ENCODE measurements at places on chromosomes 16 and 17.
A peak's percentile ranks its signal among the peaks of the same experiment; 100 is the strongest.

DNA sequence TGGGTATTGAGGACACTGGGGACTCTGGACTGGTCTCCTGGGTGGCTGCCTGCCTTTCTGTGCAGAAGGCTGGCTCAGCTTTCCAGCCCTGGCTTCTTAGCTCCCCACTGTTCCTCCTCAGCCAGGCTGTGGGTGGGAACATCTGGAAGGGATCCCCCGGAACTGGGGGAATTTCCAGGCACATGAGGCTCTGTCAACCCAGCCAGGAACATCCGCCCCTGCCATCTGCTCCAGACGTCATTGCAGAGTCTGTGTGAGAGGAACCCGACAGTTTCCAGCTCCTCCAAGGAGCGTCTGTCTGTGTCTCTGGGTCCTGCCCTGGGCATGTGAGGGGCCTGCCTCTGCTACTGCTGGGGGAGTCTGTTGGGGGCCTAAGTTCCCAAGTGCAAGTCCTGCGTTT lies 36.2 kb upstream of the CRHR1 start:
- DNase-seq = peak; percentile 25

DNA sequence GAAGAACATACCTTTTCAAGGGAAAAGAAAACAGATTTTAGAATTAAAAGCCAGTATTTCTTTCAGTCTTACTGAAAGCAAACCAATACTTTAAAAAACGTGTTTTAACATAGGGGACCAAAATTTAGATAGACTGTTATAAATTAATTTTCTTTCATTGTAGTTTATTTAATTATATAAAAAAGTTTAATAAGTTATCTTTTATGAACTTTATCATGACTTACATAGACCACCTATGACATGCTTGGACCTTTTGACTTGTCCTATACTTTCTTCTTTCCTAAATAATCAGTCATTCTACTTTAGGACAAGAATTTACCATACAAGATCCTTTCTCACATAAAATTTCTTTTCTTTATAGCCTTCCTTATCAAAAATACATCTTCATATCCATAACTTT lies 102.0 kb upstream of the HAS3 start:
- DNase-seq = no peak

DNA sequence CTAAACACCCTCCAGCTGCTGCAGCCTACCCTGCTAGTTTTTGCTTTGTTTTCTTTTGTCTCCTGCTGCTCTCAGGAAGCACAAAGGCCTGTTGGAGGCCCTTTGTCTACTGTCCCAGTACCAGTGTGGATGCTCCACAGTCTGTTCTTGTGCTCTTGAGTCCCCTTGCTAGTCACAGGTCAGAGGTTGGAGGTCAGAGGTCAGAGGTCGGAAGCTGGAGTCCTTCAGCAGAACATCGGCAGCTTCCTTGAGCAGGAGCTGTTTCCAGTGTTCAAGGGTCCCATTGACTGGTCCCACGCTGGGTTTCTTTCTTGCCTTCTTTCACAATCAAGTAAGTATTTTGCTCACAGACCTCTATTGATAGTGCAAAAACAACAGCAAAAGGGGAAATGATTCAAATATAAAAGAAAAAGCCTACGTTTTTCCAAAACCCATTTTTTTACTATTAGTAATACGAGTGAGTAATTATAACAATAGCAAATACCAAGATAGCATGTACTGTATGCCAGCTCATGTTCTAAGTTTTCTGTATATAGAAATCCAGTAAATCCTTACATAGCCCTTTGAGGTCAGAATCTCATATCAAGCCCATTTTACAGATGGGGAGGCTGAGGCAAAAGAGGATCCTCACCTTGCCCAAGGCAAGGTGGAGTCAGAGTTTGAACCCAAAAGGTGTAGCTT lies 10.9 kb upstream of the IL34 start:
- DNase-seq = no peak

DNA sequence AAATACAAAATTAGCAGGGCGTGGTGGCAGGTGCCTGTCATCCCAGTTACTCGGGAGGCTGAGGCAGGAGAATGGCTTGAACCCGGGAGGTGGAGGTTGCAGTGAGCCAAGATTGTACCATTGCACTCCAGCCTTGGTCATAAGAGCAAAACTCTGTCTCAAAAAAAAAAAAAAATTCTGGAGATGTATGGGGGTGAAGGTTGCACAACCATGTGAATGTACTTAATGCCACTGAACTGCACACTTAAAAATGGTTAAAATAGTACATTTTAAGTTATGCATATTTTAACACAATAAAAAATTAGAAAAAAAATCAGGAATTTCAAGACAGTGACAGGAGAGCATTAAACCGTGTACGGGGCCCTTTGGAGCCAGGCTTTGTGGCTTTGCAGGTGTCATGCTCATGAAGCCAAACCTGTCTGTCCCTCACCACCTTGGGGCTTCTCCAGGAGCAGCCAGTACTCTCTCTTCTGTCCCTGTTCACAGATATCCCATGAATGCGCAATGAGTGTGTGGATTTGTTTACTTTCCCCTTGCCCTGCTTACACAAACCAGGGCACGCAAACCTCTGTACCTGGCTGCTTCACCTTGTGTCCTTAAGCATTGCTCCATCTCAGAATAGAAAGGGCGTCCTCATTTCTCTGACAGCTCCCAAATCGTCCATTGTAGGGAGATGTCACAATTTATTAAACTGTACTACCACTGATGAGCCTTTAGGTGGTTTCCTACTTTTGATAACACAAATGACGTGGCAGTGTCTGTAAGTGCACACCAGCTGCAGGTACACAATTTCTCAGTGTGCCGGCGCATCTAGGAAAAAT lies 58.2 kb upstream of the CBX4 start:
- DNase-seq = no peak

GRCh38 chr17:38460082-38460715 lies 31.9 kb downstream of the ARHGAP23 start:
- DNase-seq = no peak

- DNase-seq = no peak
These were observed 91.8 kb downstream of the RGS9 start for GRCh38 chr17:65228734-65229620.

- no peak for DNase-seq
These were observed 58.0 kb downstream of the XYLT1 start for GRCh38 chr16:17412791-17413190.

DNA sequence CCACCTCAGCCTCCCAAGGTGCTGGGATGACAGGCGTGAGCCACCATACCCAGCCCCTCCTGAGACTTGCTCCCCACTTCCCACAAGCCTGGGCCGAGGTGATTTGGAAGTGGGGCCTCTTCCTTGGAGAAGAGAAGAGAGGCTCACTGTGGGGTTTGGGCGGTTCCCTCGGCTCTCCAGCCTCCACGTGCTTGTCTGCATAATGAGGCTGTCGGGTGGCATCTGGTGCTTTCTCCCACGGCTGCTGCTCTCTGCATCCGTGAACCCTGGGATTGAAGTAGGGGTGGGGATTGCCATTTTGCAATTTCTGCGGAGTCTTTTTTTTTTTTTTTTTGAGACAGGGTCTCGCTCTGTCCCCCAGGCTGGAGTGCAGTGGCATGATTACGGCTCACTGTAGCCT lies 101.4 kb downstream of the RAP1GAP2 start:
- no peak for DNase-seq

- no peak for DNase-seq
These were observed at the start of gene ZNF385C for GRCh38 chr17:42097691-42098631. Gene ZNF385C (minus strand): TSS chr17:42098473. CDS start chr17:42063056, 35,417 bp downstream.

- DNase-seq = no peak
These were observed 11.3 kb upstream of the PITPNM3 start for GRCh38 chr17:6567528-6568183.

DNA sequence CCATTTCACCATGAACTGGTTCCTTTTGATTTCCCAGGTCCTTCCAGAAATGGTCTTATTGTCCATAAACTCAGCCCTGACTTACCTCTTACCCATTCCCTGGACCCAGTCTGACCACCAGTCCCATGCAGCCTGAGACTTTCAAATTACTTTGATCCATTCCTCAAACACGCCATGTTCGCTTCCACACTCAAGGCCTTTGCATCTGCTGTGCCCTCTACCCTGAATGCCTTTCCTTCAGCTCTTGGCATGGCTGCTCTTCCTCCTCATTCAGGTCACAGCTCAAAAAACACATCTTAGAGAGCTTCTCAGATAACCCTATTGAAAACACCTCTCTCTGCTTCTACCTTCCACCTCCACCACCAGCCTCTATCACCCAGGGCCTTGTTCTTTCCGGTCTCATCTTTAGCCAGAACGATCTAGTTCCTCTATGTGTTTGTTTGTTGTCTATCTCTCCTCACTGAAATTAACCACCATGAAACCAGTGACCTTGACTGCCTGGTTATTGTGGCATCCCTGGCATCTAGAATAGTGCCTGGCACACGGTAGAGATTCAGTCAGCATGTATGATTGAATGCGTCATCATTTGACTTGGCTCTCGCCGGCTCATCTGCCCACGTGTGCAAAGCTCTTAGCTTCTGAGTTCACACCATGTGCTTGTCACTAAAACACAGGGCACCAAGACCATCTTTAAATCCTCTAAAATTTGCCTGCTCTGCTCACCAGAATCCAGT lies 12.8 kb downstream of the CRYM start:
- no peak for DNase-seq

DNA sequence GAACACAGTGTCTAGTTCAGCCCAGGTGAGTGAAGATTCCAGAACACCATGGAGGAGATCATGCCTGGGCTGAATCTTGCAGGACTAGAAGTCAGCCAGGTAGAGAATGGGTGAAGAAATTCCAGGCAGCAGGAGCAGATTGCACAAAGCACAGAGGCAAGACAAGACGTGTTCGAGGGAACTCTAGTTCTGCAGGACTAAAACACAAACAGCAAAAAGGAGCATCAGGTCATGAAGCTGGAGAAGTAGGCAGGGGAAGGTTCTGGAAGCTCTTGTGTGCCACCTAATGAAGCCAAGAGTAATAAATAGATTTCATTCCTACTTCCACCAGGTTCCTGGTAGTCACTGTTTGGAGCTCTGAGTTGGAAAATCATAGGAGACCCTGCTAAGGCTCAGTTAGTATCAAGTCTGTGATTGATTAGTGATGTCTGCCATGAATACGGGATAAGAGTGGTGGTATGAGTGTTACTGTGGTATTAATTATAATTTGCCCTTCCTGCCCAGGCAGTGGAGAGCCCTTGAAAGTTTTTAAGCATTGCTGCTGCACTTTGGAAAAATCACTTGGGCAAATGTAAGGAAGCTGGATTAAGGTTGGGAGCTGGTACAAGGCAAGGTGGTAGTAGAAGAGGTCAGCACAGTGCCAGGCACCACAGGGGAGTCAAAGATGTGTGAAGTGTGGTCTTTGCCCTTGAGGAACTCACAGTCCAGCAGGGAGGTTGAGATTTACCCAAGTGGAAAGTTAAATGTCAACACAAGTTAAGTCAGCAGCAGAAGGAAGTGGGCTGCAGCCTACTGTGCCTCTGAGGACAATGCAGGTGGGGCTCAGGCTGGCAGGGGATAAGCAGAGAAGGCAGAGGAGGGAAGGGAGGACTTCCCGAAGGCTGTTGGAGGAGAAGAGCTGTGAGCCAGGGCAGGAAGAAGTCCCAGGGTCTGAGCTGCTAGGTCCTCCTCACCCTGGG lies 13.5 kb upstream of the FOXN1 start:
- no peak for DNase-seq

- DNase-seq = no peak
These were observed 96.3 kb downstream of the WWOX start for GRCh38 chr16:78195797-78196196.

DNA sequence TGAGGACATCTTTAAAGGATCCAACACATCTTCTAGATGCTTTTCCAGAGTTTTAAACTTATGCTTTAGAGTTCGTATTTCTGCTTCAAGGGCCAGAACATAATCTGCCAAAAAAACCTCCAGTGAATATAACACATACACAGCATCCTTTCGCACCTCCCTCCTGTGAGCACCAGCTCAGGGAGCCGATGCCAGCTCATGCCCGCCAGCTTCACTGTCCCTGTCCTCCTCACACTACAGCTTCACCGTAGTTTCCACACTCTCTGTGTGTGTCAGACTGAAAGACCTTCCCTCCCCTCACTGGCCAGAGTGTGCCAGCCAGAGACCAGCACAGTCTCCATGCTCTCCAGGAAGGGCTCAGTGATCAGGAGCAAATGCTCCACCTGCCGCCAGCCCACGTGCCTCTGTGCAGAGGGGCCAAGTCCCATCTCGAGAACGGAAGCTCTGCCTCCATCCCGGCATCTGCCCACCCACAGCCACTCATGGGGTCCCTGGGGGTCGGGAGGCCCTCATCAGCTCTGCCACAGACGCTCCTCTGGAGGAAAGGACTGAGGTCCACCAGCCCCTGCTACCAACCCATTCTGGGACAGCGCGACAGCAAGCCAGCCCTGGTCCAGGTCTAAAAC lies 40.8 kb downstream of the CCDC57 start:
- no peak for DNase-seq

DNA sequence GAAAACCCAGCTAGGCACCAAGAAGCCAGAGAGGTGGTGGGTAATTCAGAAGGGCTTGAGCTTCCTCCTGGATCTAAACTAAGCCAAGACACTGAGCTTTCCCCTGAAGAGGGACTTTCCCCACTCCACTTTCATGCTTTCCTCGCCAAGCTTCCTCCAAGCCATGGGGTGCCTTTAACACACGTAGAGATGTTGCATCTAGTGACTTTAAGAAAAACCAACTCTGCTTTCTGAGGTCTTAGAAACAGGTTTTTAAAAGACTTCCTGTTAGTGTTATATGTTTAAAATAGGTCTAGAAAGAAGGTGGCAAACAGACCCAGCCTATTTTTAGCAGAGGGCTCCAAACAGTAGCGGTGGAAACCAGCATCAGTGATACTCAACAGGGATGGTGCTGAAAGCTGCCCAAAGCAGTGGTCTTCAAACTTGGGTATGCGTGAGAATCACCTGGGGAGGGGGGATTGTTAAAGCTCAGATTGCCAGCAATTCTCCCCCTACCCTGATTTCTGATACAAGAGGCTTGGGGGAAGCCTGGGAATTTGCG lies 585.6 kb downstream of the CDH13 start:
- DNase-seq = no peak

- no peak for DNase-seq
These were observed 132.1 kb downstream of the KCNJ12 start for GRCh38 chr17:21508211-21508610.

DNA sequence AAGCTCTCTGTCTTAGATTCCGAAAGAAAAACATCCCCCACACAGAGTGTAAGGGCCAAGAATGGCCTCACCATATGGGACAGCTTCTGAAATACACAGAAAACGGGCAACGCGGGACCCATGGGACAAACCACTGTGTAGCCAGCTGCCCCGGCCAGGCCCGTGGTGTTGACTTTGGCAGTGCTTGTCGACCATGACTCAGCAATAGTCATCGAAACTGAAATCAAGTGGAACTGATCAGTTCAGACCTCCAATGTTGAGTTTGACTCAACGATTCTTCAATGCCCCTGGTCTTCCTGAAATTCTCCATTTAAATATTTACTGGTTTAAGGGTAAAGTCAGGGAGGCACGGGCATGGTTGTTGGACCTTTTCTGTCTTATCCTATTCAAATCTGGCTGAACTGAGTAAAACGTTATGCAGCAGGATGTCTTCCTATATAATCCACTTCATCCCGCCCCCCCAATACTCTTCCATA lies 27.5 kb downstream of the ZFHX3 start:
- no peak for DNase-seq

- DNase-seq = no peak
These were observed 19.1 kb downstream of the C16orf95 start for GRCh38 chr16:87297918-87298631.
